RPMI7951 (cell line): ENCODE measurements at places on chromosomes 7 and 10. TPM values are rescaled to one million over a fixed set of nuclear protein-coding genes. Genes with fewer than 3 reads are reported as not detected.

PCGF6 gene
- total RNA-seq = 15.1 and 15.4 TPM in 2 replicates

PRR15 gene
- 0.10 TPM in 1 of 2 replicates, not detected in the other for total RNA-seq

MMRN2 gene
- total RNA-seq = 0.39 and 0.60 TPM in 2 replicates

- no peak for DNase-seq
Measured at GRCh38 chr10:59358576-59358975, 3.8 kb downstream of the FAM13C start.
